Motor neuron (in vitro differentiated cells): ENCODE measurements at places on chromosomes 4 and X.

DNA sequence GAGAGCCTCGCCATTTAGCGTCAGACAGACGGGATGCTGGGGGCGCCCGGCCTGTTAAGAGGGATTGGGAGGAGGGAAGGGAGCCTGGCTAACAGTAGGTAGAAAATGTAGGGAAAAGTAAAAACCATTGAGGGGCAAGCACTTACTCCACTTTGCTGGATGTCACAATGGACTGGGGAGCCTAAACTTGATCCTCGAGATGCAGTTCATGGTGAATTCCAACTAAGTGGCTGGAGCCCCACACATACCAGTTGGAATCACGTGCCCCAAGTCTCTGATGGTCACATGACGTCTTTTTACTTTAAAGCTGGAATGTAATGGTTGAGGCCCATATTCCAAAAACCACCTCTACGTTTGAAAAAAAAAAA lies 1.5 kb downstream of the PLS3 start:
- no peak for ATAC-seq

- no peak for ATAC-seq
These were observed 101.4 kb downstream of the WWC2 start for GRCh38 chr4:183200453-183200852.

DNA sequence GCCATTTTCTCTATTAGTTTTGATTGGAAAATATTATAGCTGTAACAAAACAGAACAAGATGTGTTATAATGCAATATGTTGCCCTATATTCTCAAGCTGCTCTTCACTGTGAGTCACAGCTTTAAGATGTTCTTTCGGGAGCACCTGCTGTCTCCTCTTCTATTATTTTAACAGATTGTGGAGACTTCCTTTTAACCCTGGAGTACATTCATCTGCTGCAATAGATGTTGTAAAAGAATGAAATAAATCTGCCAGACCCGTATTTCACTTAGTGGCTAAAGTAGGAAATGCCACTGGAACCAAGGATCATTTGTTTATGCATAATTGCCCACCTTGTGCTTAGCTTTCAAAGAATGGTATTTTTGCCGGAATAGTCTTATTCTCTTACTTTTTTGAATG lies 11.1 kb downstream of the LSM6 start:
- ATAC-seq, result no peak

DNA sequence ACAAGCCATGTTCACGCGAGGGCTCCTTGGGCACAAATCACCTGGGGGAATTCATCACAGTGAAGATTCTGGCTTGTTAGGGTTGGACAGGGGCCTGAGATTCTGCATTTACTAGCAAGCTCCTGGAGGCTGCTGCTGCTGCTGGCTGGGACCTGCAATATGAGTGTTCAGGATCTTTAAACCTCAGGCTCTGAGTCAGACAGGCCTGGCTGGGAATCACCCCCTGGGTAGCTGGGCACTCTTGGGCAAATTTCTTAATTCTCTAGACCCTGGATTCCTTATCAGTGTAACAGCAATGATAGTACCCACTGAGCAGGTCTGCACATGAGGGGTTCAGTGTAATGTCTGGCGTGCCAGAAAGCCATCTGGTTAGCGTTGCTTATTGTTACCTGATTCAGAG lies 101.5 kb downstream of the DHX15 start:
- no peak for ATAC-seq

DNA sequence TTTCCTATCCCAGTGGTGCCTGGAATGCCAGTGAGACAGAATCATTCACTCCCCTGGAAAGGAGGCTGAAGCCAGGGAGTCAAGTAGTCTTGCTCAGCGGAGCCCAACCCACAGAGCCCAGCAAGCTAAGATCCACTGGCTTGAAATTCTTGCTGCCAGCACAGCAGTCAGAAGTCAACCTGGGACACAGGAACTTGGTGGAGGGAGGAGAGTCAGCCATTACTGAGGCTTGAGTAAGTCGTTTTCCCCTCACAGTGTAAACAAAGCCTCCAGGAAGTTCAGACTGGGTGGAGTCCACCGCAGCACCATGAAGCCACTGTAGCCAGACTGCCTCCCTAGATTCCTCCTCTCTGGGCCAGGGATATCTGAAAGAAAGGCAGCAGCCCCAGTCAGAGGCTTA lies 283.2 kb upstream of the CPEB2 start:
- ATAC-seq, result peak; percentile 69

DNA sequence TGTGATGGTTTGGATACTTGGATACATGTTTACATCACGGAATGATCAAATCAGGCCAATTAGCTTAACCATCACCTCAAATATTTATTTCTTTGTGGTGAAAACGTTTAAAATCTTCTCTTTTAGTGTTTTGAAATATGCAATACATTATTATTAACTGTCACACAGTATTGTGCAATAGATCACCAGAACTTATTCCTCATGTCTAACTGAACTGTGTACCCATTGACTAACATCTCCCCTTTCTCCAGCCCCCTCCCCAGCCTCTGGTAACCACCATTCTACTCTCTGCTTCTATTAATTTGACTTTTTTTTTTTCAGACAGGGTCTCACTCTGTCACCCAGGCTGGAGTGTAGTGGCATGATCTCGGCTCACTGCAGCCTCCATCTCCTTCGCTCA lies 471.9 kb downstream of the BCOR start:
- ATAC-seq, result no peak

- ATAC-seq, result peak; percentile 72
These were observed 148.5 kb upstream of the PJA1 start for GRCh38 chrX:69313617-69314290.

DNA sequence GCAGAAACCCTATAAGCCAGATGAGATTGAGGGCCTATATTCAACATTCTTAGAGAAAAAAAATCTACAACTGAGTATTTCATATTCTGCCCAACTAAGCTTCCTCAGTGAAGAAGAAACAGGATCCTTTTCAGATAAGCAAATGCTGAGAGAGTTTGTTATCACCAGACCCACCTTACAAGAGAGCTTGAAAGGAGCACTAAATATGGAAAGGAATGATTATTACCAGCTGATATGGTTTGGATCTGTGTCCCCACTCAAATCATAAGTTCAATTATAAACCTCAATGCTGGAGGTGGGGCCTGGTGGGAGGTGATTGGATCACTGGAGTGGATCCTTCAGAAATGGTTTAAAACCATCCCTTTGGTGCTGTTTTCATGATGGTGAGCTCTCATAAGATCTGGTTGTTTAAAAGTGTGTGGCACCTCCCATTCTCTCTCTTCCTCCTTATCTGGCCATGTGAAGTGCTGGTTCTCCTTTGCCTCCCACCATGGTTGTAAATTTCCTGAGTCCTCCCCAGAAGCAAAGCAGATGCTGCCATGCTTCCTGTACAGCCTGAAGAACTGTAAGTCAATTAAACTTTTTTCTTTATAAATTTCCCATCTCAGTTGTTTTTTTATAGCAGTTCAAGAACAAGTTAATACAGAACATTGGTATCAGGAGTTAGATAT lies 144.2 kb downstream of the MSN start:
- no peak for ATAC-seq
